T-helper 2 cell treated with Interferon-gamma antibody and Interleukin-4, amounts not matched to agents 100 ng/mL and 5 ng/mL, for 36 hours (primary cell): ENCODE measurements at places on chromosomes 13 and 19. TPM values are rescaled to one million over a fixed set of nuclear protein-coding genes. Genes with fewer than 3 reads are reported as not detected.

ZNF578 gene
- 0.20 and 0.36 TPM in 2 replicates for total RNA-seq

PODNL1 gene
- 0.30 TPM in 1 of 2 replicates, not detected in the other for total RNA-seq

SCN1B gene
- 0.50 and 0.52 TPM in 2 replicates for total RNA-seq

FAM216B gene
- not detected in 2 replicates for total RNA-seq

FPR1 gene
- total RNA-seq = not detected in 2 replicates

MEF2B gene
- 2.3 and 3.3 TPM in 2 replicates for total RNA-seq

CELF5 gene
- 0.09 and 0.41 TPM in 2 replicates for total RNA-seq

SLC7A9 gene
- 0.20 and 0.55 TPM in 2 replicates for total RNA-seq

SIGLEC8 gene
- total RNA-seq = not detected in 2 replicates

C19orf44 gene
- 2.8 and 3.4 TPM in 2 replicates for total RNA-seq

TNFRSF19 gene
- 0.27 and 0.34 TPM in 2 replicates for total RNA-seq

OR7C1 gene
- not detected in 2 replicates for total RNA-seq

HPN gene
- not detected in 2 replicates for total RNA-seq

MBD3L2 gene
- total RNA-seq = not detected in 2 replicates

PLK5 gene
- total RNA-seq = 0.07 TPM in 1 of 2 replicates, not detected in the other

KLF1 gene
- total RNA-seq = 0.11 and 0.32 TPM in 2 replicates

TNFAIP8L1 gene
- 16.5 and 17.5 TPM in 2 replicates for total RNA-seq

ZSCAN18 gene
- 2.7 and 3.5 TPM in 2 replicates for total RNA-seq

ZFR2 gene
- total RNA-seq = 0.25 and 0.30 TPM in 2 replicates

ZNF99 gene
- not detected in 2 replicates for total RNA-seq

EHD2 gene
- total RNA-seq = 0.11 TPM in 1 of 2 replicates, not detected in the other

SYT3 gene
- not detected in 2 replicates for total RNA-seq

PLVAP gene
- not detected in 2 replicates for total RNA-seq

ACER1 gene
- total RNA-seq = 0.11 and 0.18 TPM in 2 replicates

C19orf85 gene
- not detected in 2 replicates for total RNA-seq

KLK12 gene
- total RNA-seq = not detected in 2 replicates

NKPD1 gene
- total RNA-seq = 0.18 and 0.36 TPM in 2 replicates

PCSK4 gene
- total RNA-seq = 1.3 and 2.2 TPM in 2 replicates

TMC4 gene
- 3.5 and 3.9 TPM in 2 replicates for total RNA-seq

PEG3 gene
- not detected in 2 replicates for total RNA-seq

IGFL2 gene
- total RNA-seq = 0.30 TPM in 1 of 2 replicates, not detected in the other

ZNF729 gene
- not detected in 2 replicates for total RNA-seq

FGF22 gene
- not detected in 2 replicates for total RNA-seq

FLT3LG gene
- total RNA-seq = 271 and 275 TPM in 2 replicates

APC2 gene
- 0.05 TPM in 2 replicates for total RNA-seq
